ENCODE measurements at places on chromosomes 1 and 21.

- DNase-seq = no peak
Measured at GRCh38 chr1:59178339-59179187, 118.3 kb upstream of the FGGY start.

DNA sequence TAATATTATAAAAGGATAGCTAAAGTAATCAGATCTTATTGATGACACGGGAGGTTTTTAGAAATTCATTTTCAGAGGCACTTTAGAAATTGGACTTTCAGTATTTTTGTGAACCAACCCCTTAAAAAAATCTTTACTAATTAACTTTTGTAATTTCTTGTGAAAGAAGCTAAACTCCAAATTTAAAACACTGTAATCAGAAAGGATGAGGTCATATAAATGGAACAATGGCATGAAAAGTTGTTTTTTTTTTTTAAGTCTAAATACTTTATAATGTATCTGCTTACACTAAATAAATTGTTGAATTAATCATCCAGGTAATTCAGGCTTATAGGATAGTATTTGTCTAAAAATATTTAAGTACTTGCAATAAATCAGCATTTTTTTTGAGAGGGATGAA lies 9.0 kb downstream of the ZBTB18 start:
- no peak for DNase-seq

GRCh38 chr1:222243902-222244301 lies 304.0 kb downstream of the HHIPL2 start:
- DNase-seq = no peak

DNA sequence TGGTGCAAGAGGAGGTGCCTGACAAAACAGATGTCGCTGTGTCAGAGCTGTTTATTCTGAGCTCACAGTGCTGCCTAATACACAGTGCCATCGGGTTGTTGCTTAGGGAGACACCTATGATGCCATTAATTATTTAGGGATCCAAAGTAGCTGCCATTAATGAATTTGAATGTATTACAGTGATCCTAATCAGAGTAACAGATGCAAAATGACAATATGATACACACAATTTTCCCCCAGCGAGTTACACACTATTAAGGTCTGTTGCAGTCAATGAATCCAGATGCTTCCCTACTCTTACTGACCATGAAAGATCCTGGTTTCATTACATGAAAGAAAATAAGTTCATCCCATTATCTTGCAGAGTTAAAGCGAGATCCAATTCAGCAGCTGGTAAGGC lies 91.3 kb downstream of the RWDD3 start:
- no peak for DNase-seq

DNA sequence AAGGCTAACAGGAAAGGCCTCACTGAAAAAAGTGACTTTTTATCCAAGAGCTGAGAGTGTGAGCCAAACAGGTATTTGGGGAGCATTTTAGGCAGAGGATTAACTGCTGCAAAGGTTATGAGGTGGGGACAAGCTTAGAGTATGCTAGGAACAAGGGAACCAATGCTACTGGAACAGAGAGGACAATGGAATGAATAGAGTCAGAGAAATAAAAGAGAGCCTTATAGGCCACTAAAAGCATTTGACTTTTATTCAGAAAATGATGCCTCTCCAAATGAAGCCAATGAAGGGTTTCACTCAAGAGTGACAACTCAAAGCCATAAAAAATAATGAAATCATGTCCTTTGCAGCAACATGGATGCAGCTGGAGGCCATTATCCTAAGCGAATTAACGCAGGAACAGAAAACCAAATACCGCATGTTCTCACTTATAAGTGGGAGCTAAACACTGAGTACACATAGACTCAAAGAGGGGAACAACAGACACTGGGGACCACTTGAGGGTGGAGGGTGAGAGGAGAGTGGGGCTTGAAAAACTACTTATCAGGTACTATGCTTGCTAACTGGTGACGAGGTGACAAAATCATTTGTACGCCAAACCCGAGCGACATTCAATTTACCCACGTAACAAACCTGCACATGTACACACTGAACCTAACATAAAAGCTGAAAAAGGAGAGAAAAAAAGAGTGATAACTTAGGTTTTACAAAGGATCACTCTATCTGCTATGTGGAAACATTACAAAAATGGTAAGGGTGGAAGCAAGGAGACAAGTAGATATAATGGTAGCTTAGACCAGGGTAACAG lies 11.1 kb downstream of the PTP4A2 start:
- no peak for DNase-seq

- DNase-seq = no peak
Measured at GRCh38 chr1:222347627-222348026, 200.3 kb downstream of the HHIPL2 start.

GRCh38 chr1:219159946-219160645 lies 13.6 kb upstream of the LYPLAL1 start:
- DNase-seq = no peak

- DNase-seq = no peak
Measured at GRCh38 chr1:33049371-33049770, 12.7 kb upstream of the AK2 start.

DNA sequence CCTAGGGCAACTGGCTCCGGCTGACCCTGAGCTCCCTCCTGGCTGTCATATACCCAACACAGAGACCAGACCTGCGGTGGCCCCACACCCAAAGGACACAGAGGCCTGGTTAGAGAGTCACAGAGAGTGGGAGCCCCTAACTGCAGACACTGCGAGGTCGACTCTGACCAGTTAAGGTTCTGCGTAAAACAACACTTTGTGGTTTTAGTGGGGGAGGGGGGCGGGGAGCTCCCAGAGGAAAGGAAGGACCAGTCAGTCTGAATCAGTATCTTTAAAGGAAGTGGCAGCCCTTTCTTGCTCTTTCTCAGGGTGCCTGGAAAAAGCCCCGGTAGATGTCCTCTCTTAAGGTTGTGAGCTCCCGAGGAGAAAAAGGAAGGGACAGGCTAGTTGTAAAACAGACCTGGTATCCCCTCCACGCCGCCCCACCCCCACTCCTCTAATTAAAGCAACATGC lies 2.4 kb downstream of the SSBP3 start:
- DNase-seq = no peak

All from CD4-positive, CD25-positive, alpha-beta regulatory T cell (primary cell).